ENCODE measurements at places on chromosomes 7 and 10.

GRCh38 chr7:77420986-77421672, 5.0 kb upstream of the GSAP start:
- no peak for DNase-seq

- DNase-seq, result no peak
These were observed 30.4 kb upstream of the DDC start for GRCh38 chr7:50595491-50596102.

DNA sequence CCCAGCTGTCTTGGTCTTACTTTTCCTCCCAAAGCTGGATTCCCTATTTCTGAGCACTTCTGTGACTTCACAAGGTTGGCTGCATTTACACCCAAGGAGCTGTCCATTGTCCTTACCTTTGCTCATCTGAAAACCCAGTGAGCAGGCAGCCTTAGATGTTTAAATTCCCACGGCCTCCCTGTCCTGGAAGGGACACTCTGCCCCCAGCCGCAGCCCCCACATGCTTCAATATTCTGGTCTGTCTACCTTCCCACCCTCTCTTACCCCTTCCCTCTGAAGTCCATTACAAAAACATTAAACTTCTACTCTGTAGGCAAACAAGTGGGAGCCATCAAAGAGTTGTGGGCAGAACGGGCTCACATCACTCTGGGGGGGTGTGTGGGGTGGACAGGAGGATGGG, 73.8 kb upstream of the EFCAB10 start:
- DNase-seq, result no peak

GRCh38 chr7:48295296-48295971, 124.2 kb downstream of the ABCA13 start:
- DNase-seq, result no peak

DNA sequence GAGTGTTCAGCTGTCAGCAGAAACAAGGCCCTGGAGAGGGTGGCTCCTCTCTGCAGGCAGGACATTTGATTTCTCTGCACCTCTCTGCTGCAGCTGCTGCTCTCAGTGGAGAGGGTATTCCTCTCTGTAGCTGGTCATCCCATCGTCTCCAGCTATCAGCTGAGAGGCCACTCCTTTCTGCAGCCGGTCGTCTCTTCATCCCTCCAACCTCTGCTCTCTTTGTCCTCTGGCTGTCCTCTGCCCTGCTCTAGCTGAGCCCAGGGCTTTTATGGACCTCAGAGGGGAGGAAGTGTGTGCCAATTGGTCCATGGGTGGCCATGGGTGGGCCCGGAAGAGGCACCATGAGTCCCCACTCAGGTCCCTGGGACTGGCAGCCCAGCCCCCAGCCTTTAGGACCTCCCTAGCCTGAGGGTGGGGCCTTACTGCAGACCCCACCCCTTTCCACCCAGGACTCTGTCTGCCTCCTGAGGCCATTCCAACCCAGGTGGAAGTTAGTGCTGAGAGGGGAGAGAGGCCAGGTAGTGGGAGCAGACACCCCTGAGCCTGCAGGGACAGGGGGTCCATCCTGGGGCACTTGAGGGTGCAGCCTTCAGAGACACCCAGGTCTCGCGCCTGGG, 26.2 kb upstream of the CDCA7L start:
- DNase-seq, result no peak

GRCh38 chr7:122944682-122945303, 50.7 kb downstream of the TAS2R16 start:
- no peak for DNase-seq

DNA sequence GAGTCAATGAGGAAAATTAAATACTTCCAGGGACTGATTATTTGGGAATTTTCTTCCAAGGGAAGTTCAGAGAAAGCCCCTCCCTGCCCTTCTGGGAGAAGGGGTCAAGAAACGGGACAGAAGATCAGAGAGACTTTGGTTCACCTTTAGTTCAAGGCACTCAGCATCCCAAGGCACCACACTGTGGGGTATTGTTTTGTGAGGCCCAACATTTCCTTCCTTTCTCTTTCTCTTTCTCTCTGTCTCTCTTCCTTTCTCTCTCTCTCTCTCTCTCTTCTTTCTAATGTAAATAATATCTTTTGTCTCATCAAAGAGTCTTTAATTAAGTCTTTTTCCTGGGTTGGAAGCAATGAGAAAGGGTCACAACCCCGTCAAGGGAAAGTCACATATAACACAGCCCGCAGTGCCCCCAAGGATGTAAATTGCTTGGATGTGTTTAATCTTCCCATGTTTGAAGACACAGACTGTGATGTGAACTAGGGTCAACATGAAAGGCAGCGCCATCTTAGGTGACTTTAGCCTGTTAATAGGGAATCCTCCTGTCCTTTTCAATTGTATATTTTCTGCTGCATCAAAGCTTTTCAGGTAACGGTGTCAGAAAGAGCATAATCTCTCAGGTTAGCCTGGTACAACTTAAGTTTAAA, 983.3 kb upstream of the C7orf33 start:
- DNase-seq, result no peak

DNA sequence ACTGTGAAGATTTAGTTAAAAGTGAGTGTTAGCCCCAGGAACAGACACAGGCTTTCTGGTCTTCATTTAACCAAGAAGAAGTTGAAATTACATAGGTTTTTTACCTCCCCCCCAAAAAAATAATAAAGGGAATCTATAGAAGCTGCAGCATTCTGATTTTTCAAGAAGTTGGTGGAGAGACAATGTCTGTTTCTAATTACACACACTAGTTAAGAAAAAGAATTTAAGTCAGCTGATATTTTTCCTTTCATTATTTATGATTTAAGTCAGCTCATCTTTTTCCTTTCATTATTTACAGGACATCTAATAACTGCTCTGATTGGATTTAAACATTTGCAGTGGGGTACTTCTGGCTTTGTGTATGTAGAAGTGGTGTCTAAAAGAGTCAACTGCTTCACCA, 201.4 kb upstream of the NRP1 start:
- no peak for DNase-seq

DNA sequence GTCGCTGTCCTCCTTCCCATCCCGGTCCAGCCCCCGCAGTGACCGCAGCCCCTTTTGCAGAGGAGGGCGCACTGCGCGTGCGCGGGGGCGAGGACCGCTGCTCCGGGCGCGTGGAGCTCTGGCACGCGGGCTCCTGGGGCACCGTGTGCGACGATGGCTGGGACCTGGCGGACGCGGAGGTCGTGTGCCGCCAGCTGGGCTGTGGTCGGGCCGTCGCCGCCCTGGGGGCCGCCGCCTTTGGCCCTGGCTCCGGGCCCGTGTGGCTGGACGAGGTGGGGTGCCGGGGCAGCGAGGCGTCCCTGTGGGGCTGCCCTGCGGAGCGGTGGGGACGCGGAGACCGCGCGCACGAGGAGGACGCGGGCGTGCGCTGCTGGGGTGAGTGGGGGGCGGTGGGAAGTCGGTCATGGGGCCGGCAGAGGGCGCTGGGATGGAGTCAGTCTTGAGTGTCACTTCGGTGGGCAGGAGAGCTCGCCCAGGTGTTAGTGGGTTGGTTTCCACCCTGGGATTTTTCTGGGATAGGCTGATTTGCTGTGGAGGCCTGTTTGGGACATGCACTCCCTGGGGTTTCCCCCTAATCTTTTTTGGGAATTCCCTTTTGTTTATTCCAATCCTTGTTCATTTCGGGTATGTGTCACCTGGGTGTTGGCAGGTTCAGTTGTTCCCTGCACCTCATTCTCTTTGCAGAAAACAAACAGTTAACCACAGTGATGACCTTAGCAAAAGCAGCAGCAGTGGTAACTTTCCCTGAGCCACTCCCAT, 11.6 kb downstream of the SCART1 start:
- DNase-seq, result no peak

DNA sequence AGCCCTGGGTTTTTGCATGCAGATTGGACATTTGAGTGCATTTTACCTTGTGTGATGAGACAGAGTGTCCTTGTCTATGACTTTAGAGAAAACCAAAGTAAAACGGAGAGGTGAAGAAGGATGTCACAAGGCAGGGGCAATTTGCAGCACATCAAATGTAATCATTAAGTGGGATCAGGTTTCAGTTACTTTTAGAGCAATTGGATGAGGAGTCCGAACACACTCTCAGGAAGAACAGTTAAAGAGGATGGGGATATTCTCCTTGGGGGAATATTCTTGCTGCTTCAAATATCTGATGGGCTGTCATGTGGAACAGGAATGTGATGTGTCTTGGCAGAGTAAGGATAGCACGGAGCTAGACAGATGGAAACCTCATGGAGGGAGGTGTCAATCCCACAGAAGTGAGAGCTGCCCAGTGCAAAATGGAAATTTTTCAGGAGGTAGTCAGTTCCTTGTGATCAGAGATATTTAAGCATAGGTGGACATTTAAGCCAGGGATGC, 757 bp downstream of the RAB19 start:
- no peak for DNase-seq

DNA sequence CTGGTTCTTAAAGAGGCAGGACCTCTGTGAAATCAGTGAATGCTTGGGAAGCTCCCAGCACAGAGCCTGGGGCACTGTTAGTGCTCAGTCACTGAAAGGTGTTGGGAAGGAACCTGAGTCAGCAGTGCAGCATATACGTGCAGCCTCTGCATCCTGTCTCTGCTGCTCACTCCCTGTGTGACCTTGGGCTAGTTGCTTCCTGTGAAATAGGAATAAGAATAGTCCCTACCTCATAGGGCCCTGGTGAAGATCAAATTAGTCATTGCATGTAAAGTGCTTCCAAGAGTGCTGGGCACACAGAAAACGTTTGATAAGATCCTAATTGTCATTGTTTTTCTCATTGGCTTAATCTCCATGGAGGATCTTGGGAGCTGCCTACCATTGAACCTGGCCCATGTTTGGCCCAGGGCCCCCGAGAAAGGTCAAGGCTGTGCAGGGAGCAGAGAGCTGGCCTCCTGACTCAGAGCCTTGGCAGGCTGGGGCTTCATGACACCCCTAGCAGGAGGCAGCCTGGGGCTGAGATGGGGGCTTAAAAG, 73.3 kb upstream of the COL13A1 start:
- no peak for DNase-seq
